ENCODE measurements at places on chromosomes 1 and 21.
A peak's percentile ranks its signal among the peaks of the same experiment; 100 is the strongest.

- no peak for DNase-seq
Measured at GRCh38 chr1:19010995-19011844, 54.7 kb upstream of the IFFO2 start.

DNA sequence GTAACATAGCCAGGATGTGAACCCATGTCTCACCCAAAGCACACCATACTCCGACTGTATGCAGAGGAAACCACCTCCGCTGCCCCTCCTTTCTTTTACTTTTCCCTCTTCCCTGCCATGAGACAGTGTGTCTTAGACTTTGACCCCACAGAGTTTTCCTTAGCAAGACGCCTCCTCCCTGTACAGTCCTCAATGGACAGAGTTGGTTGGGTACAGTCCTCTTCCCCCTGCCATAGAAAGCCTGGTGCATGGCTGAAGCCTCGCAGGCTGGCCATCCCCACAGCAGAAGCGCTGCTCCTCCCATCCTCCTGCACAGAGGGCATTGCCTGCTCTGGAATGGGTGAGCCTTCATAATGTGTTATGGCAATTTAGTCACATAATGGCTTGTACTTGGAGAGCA lies 127.9 kb downstream of the PLPP3 start:
- no peak for DNase-seq

DNA sequence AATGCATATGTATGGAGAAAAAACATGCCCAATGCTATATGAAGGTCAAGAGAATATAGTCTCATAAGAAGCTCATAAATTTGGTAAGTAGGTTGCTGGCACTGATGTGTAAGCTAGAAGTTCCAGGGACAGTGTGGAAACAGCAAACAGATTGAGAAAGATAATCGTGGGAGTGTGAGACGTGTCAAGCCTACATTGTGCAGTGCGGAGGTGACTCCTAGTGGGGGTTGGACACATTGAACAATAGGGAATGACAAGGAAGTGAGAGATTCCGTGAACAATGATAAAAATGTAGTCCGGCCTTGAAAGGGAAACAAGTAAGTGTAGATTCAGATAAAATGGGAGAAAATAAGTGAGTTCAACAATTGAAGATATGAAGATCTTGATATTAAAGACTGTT lies 788.4 kb upstream of the PRMT6 start:
- DNase-seq, result no peak

GRCh38 chr1:208942394-208943130 lies 641.0 kb upstream of the CAMK1G start:
- peak; percentile 4 for DNase-seq

Data from NCI-H774 (cell line).